ENCODE measurements at places on chromosomes 5 and 9. TPM values are rescaled to one million over a fixed set of nuclear protein-coding genes. Genes with fewer than 3 reads are reported as not detected.
A peak's percentile ranks its signal among the peaks of the same experiment; 100 is the strongest.

DNA sequence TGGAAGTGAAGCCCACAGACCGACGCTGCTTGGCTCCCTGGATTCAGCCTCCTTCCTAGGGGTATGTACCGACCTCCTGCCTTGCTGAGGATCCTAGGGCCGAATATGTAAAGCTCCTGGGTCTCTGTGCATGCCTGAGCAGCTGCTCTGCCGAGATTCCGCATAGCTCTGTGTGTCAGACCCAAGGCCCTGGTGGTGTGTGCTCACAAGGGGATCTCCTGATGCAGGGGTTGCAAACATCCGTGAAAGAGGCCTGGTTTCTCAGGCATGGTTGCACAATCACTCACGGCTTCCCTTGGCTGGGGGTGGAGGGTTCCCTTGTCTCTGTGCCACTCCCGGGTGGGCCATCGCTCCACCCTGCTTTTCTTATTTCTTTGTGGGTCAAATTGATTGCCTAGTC, 19.9 kb upstream of the SVEP1 start:
- no peak overlapping the region for H3K27ac ChIP-seq
- no peaks in the 10 kb centered on the region for H3K36me3 ChIP-seq
- no peak overlapping the region for H3K4me3 ChIP-seq
- no peak for DNase-seq
- H3K4me1 ChIP-seq: no peaks in the 10 kb centered on the region
- no peaks in the 10 kb centered on the region for H3K27me3 ChIP-seq

DNA sequence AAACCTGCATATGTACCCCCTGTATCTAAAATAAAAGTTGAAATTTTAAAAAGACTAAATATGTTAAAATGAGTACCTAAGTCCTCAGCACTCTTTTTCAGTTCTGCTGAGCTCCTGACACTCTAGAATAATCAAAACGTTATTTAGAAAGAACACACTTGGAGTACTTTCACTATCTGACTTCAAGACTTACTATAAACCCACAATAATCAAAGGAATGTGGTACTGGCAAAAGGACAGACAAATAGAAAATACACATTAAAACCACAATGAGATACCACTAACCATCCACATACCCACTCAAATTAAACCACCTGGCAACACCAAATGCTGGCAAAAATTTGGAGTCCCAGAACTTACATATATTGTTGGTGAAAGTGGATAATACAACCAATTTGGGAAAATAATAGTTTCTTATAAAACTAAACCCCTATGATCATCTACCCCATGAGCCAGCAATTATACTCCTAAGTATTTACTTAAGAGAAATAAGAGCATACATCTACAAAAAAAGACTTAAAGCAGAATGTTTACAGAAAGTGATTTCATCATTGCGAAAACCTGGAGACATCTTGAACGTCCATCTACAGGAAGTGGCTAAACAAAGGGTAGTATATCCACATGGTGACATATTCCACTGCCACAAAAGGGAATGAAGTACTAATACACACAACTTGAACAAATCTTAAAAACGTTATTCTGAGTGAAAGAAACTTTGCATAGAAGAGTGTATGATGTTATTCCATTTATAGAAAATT, 12.8 kb upstream of the PRSS3 start:
- H3K27ac ChIP-seq: no peak overlapping the region

DNA sequence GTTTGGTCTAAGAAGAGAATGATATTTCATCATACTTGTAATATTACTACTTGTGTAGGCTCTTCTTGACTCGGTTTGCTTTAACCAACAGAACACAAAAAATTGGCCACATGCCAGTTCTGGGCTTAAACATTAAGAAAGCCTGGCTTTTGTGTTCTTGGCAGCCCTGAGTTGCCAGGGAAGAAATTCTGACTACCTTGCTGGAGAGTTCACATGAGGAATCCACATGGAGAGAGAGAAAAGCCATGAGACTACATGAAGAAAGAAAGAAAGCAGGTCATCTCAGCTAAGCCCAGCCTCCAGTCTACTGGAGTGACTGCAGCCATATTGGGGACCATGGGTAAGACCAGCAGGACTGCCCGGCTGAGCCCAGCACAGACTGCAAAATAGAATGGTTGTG, 524.8 kb downstream of the RAB3C start:
- H3K4me1 ChIP-seq: no peaks in the 10 kb centered on the region
- H3K27me3 ChIP-seq: no peaks in the 10 kb centered on the region
- DNase-seq: no peak

GRCh38 chr5:166961028-166961427, 1330.4 kb upstream of the WWC1 start:
- no peaks in the 10 kb centered on the region for H3K36me3 ChIP-seq
- no peak for DNase-seq
- H3K27ac ChIP-seq: no peak overlapping the region
- H3K4me3 ChIP-seq: no peak overlapping the region
- no peaks in the 10 kb centered on the region for H3K27me3 ChIP-seq
- H3K4me1 ChIP-seq: no peaks in the 10 kb centered on the region

The KCNIP1 gene
- total RNA-seq: 0.52 TPM

DNA sequence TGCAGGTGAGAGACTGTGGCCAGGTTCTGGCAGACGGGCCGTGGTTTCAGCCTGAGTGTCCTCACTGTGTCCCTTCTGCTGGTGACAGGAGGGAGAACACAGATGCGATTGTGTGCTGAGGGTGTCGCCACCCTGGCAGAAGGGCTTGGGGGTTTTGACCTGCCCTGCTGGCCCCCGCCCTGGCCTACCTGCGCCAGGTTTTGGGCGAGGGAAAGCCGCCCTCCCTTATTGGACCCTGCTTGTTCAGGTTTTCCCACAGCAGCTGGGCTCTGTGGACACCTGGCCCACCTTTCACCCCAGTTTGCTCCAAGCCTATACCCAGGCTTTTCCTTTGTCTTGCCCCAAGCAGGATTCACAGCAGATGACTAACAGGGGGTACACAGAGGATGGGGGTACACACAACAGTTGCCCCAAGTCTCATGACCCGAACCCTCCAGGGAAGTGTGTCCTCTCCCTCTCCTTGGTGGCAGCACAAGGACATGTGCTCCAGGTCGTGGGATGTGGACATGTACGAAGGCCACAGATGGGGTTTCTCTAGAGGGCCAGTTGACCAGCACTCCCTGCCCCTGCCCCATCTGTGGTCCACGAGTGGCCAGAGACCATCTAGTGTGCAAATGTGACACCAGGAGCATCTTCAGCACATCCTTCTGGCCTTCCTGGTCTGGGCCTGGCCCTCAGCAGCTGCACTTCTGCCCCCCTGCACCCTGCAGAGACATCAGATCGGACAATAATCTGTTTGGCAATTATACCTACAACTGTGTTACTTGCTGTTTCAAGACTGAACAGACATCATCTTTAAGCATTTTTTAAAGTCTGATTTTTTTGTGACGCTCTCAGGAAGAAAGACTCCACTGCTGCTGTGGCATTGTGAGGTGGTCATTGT, 265.8 kb upstream of the IRX4 start:
- no peak for DNase-seq
- H3K36me3 ChIP-seq: no peaks in the 10 kb centered on the region

DNA sequence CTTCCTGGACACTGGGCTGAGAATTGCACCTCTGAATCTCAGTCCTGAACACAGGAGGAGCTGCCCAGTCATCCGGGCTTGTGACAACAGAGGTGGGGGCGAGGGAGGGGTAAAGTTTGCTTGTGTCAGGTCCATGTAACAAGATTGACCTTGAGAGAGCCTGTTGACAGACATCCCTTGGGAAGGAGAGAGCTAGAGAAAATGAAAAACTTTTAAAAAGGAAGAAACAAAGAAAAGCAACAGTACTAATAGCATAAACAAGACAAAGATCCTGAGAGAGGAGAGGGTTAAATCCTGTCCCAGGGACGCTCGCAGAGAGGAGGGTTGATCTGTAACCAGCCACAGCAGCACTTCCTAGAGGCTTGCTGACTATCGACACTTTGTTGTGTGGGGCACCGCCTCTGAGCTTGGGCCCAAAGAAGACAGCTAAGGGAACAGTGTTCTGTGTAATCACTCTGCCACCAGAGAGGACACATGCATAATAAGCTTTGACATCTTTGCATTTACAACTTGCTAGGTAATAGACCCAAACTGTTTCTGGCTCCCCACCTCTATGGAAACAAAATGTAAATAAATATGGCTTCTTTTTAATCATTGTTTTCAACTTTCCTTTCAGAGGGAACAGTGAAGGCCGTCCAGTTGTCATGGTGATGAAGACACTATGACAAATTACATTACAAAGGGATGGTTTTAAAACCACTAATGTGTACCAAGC, 363.7 kb downstream of the CSNK1G3 start:
- no peak for DNase-seq
- H3K4me3 ChIP-seq: no peak overlapping the region
- H3K36me3 ChIP-seq: no peaks in the 10 kb centered on the region
- H3K4me1 ChIP-seq: peaks cover 14% of the 10 kb centered on the region

GRCh38 chr9:72445306-72445995, 76.0 kb upstream of the TMC1 start:
- peaks cover 49% of the 10 kb centered on the region for H3K4me1 ChIP-seq
- H3K4me3 ChIP-seq: no peak overlapping the region
- no peaks in the 10 kb centered on the region for H3K27me3 ChIP-seq
- H3K36me3 ChIP-seq: no peaks in the 10 kb centered on the region
- no peak for DNase-seq

DNA sequence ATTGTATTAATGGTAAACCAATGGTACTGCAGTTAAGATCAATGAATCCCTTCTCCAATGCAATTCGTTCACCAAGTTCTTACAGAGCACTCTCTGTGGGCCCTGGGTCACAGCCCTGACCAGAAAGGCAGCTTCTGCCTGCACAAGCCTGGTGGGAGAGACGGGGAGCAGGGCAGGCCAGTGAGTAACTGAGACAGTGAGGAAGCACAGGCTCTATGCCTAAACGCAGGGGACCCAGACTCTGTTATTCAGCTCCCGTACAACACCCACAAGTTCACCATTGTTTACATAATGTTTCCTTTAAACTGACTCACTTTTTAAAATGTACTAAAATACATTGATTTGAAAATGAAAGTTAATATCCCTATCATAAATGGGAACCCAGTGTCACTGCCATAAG, 40.5 kb upstream of the CTSL start:
- H3K4me3 ChIP-seq: no peak overlapping the region
- peak overlapping the region; percentile 65 for H3K27ac ChIP-seq
- no peak for DNase-seq
- no peaks in the 10 kb centered on the region for H3K36me3 ChIP-seq
- H3K27me3 ChIP-seq: no peaks in the 10 kb centered on the region
- H3K4me1 ChIP-seq: peaks cover 19% of the 10 kb centered on the region

- H3K27ac ChIP-seq: peak overlapping the region; percentile 96
- H3K36me3 ChIP-seq: no peaks in the 10 kb centered on the region
- peaks cover 12% of the 10 kb centered on the region for H3K4me1 ChIP-seq
These were observed 833 bp downstream of the C5orf24 start for GRCh38 chr5:134846641-134846960.

DNA sequence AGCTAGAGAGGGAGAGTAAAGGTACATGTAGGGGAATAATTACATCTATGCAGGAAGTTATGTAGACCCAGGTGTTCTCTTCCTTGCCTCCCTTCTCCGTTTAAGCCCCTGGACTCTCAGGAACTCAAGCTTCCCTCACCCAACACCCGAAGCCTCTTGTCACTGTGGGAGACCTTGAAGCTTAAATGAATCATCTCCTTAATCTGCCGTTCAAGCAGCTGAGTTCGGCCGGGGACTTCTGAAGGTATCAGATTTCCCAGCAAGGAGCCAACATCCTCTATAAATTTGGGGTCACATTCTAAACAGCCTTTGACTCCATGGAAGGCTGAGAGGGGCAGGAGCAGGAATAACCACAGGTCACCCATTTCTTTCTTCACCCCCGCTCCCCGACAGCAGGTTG, 412 bp downstream of the IZUMO3 start:
- no peaks in the 10 kb centered on the region for H3K27me3 ChIP-seq
- H3K4me3 ChIP-seq: no peak overlapping the region
- no peak overlapping the region for H3K27ac ChIP-seq
- H3K4me1 ChIP-seq: no peaks in the 10 kb centered on the region

GRCh38 chr5:78726571-78726970, 78.0 kb upstream of the LHFPL2 start:
- no peak overlapping the region for H3K4me3 ChIP-seq
- no peak for DNase-seq
- H3K4me1 ChIP-seq: no peaks in the 10 kb centered on the region
- H3K36me3 ChIP-seq: no peaks in the 10 kb centered on the region

The NR5A1 gene
- total RNA-seq: 0.26 TPM

GRCh38 chr9:109781086-109781485, 1.1 kb downstream of the PALM2AKAP2 start:
- H3K4me3 ChIP-seq: peak overlapping the region; percentile 49
- peaks cover 51% of the 10 kb centered on the region for H3K27me3 ChIP-seq
- no peaks in the 10 kb centered on the region for H3K36me3 ChIP-seq
- H3K4me1 ChIP-seq: peaks cover 9% of the 10 kb centered on the region

GRCh38 chr5:143752165-143752850, 59.7 kb upstream of the HMHB1 start:
- no peak overlapping the region for H3K4me3 ChIP-seq
- H3K27ac ChIP-seq: no peak overlapping the region
- no peak for DNase-seq
- no peaks in the 10 kb centered on the region for H3K36me3 ChIP-seq
- no peaks in the 10 kb centered on the region for H3K4me1 ChIP-seq

- no peaks in the 10 kb centered on the region for H3K27me3 ChIP-seq
- DNase-seq: no peak
- peaks cover 97% of the 10 kb centered on the region for H3K4me1 ChIP-seq
- no peak overlapping the region for H3K4me3 ChIP-seq
These were observed 16.4 kb downstream of the TLR4 start for GRCh38 chr9:117720555-117720954.

GRCh38 chr9:87259543-87260518, 237.8 kb upstream of the DAPK1 start:
- no peak for DNase-seq
- no peaks in the 10 kb centered on the region for H3K36me3 ChIP-seq
- H3K27ac ChIP-seq: no peak overlapping the region
- H3K4me1 ChIP-seq: no peaks in the 10 kb centered on the region

The FRMD3 gene
- total RNA-seq: 1.0 TPM
